HuH-7 (cell line): ENCODE measurements at places on chromosomes 1 and 21.

GRCh38 chr1:219039017-219039681 is 134.5 kb upstream of the LYPLAL1 start:
- DNase-seq = no peak

GRCh38 chr1:4794020-4794780 is 139.8 kb downstream of the AJAP1 start:
- no peak for DNase-seq

DNA sequence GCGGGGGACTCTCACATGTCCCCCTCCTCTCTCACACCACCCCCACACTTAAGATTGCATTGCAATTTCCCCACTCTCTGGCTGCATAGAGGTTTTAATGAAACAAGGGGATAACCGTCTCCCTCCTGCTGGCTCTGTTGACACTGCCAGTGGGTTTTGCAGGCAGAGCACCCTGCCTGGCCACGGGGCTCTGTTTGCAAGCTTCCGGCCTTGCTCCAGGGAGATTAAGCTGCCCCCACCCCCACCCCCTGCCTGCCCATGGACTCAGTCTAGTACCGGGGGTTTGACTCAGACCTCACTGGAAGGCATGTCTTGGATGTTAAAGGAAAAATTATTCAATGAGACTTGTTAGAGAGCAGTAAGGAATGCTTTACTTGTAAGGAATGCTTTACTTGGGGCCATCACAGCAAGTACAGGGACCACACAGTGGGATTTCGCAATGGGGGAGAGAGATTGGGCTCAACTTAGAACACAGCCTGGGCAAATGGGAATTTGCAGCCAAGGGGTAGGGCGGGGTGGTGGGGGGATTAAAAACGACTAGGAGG is 101.0 kb downstream of the AJAP1 start:
- no peak for DNase-seq

GRCh38 chr1:208135354-208135753 is 108.8 kb downstream of the PLXNA2 start:
- no peak for DNase-seq

DNA sequence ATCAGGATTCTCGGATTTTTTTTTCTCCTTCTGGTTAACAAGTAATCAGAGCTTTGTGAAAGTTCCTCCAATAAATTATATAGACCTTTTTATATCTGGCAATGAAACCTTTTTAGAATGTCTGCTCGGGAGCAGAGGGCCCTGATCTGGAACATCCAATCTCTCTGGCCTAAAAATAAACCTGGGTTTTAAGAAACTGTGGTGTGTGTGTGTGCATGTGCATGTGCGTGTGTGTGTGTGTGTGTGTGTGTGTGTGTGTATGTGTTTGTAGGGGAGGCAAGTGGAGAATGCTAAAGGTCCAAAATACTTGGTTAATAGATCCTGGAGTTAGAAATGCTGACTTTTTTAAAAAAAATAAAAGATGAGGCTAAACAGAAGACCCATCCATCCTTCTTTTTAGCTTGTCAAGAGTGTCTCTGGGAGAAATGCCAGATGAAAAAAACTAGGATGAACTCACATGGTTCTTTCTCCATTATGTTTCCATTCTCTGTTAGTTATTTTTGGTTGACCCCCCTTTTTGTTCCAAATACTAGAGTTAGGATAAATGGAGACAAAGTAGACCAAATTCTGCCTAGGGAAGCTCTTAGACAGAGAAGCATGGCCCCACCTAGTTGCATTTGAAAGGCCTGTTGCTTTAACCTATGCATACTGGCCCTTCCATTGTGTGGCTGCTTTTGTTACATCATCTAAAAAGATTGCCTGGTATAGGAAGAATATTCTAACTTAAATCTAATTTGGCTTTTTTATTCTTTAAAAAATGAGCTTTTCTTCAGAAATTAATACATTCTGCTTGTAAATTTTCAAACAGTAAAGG is 175.9 kb downstream of the PAPPA2 start:
- no peak for DNase-seq
